ENCODE measurements at places on chromosomes 1 and 21.

- DNase-seq = no peak
Observed at GRCh38 chr1:75732703-75733102, 8.2 kb downstream of the ACADM start.

DNA sequence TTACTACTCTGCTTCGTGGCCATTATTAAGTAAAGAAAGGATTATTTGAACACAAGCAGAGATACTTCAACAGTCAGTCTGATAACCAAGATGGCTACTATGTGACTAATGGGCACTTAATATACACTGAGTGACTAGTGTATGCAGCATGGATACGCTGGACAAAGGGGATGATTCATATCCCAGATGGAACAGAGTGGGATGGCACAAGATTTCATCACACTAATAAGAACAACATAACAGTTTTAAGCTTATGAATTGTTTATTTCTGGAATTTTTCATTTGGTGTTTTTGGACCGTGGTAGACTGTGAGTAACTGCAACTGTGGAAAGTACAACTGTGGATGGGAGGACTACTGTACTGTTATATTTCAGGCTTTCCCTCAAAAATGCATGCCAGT is 9.4 kb downstream of the ZCCHC17 start:
- DNase-seq = peak; percentile 86

DNA sequence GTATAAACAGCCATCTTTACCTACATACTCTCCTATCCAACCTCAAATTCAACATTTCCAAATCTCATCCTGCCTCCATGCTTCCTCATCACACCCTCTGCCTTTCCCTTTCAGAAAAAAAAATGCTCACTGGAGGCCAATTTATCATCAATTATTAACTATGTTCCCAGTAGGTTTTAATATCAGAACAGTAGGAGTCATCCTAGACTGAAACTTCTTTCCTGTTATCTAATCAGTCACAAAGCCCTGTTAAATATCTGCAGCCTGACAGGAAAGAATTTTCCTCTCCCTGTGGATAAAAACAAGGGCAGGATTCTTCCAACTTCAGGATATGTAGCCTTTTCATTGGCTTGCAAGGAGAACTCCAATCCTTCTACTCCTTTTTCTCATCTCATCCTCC is 28.4 kb downstream of the EGLN1 start:
- DNase-seq = no peak

DNA sequence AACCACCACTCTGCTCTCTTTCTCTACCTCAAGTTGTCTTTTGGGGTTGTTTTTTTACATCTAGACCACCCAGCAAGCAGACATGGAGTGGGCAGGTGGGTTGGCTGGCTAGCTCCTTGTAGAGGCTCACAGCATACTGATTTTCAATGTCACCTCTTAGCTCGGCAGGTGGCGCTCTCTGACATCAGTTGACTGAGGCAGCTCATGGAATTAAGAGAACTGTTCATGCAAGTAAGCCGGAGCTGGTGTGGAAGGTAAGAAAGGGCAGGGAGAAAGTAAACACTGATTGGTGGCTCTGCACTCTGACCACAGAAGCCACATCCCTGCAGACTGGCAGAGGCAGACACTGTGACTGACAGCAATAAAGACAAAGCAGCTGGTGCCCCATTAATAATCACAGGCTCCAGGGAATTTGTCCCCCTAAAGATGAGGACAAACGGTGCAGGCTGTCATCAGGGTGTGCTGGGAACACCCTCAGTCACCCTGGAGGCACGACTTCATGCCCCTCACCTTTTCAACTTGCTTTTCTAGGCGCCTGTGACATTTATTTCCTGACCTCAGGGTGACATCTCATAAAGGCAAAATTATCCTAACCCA is 226.8 kb downstream of the LMX1A start:
- DNase-seq = peak; percentile 1

DNA sequence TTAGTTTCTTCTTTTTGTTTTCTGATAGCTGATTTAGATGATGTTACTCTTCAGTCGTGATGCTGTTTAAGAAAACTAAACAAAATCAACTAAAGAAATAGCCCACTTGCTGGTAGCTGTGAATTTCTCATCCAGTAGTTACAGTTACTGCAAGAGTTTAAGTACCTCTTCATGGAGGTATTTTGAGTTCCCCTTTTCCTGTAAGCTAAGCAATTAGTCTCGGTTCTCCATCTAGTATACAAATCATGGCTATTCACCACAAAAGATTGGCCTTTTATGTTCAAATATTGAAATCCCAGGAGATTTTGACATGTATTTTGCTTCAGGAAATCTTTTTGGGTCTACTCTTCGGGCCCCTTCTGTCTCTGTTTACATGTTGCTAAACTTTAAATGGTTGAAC is 31.1 kb downstream of the HUNK start:
- DNase-seq = no peak

- DNase-seq = no peak
Observed at GRCh38 chr1:178966312-178966711, 59.4 kb upstream of the FAM20B start.

- no peak for DNase-seq
Observed at GRCh38 chr1:84582802-84583587, 8.8 kb upstream of the CTBS start.

GRCh38 chr1:212759683-212760082 is 31.9 kb downstream of the NSL1 start:
- DNase-seq = no peak

DNA sequence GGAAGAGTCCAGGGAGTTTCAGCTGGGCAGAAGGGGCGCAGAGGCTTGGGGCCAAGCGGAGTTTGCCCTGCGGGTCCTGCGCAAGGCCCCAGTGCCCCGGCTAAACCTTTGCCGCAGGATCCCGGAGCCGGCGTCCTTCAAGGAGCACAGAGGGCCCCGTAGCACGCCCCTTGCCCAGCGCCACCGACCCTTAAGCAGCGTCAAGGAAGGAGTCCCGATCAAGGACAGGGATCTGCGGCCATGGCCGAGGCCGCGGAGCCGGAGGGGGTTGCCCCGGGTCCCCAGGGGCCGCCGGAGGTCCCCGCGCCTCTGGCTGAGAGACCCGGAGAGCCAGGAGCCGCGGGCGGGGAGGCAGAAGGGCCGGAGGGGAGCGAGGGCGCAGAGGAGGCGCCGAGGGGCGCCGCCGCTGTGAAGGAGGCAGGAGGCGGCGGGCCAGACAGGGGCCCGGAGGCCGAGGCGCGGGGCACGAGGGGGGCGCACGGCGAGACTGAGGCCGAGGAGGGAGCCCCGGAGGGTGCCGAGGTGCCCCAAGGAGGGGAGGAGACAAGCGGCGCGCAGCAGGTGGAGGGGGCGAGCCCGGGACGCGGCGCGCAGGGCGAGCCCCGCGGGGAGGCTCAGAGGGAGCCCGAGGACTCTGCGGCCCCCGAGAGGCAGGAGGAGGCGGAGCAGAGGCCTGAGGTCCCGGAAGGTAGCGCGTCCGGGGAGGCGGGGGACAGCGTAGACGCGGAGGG is 520 bp downstream of the CLIC6 start:
- DNase-seq = no peak

GRCh38 chr1:168007691-168008090 is 70.8 kb upstream of the MPC2 start:
- DNase-seq = no peak

DNA sequence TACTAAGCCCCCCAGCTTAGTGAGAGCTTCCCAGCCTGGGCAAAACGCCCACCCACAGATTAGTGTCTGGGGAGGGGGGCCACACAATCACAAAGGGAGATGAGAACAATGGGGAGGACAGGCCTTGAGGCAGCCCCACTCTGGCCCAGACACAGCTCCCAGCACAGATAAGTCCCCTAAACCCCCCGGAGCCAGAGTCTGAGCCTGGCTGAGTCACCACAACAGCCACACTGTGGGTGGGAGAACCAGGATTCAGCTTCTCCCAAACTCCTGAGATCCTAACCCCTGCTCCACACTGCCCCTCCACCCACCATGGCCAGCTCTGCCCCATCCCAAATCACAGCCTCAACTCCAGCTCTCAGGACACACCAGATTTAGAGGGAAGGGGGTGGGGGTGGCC is 4.2 kb downstream of the NECTIN4 start:
- no peak for DNase-seq

Measured in skeletal muscle cell (primary cell).